Hematopoietic multipotent progenitor cell treated with erythropoietin and hydrocortisone succinate and interleukin-3 and kit ligand, for 17 days (in vitro differentiated cells): ENCODE measurements at places on chromosomes 7 and 10.
A peak's percentile ranks its signal among the peaks of the same experiment; 100 is the strongest.

DNA sequence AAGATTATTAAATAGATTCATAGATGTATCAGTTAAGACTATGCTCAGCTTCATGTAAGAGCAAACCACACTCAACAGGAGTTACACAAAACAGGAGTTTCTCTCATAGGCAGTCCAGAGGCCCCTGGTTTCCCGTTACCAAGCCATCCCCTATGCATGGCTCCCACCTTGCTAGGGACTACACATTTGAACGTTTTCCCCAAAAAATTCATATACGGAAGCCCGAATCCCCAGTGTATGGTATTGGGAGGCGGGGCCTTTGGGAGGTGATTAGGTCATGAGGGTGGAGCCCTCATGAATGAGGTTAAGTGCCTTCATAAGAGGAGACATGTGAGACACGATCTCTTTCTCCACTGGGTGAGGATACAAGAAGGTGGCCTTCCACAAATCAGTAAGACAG is 29.1 kb downstream of the RSU1 start:
- DNase-seq, result no peak

DNA sequence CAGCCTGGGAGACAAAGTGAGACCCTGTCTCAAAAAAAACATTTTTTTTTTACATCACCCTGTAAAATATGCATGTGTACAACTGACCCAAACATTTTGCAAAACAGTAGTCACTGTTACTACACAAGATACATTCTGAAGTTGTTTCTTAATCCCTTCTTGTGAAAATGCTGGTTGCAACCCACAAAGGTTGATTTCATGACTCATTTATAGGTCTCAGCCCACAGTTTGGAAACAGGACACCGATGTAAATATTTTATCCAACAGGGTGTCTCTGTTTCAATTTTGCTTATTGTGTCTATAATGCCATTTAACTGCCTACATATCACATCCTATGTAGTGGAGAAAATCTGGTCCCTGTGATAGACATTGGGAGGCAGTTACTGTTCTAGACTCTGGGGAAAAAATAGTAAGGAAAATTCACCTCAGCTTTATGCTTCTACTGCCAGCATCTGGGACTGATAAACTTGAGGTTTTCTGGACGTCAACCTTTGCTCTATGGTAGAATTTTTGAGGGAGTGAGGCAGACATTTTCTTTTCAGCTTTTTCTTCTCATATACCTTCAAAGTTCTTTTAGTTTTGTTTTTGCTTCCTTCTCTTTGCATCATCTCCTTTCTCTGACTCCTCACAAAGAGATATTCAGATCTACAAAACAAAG is 1.6 kb upstream of the RAB19 start:
- DNase-seq, result no peak

GRCh38 chr7:32221056-32221455 is 150.8 kb upstream of the PDE1C start:
- no peak for DNase-seq

DNA sequence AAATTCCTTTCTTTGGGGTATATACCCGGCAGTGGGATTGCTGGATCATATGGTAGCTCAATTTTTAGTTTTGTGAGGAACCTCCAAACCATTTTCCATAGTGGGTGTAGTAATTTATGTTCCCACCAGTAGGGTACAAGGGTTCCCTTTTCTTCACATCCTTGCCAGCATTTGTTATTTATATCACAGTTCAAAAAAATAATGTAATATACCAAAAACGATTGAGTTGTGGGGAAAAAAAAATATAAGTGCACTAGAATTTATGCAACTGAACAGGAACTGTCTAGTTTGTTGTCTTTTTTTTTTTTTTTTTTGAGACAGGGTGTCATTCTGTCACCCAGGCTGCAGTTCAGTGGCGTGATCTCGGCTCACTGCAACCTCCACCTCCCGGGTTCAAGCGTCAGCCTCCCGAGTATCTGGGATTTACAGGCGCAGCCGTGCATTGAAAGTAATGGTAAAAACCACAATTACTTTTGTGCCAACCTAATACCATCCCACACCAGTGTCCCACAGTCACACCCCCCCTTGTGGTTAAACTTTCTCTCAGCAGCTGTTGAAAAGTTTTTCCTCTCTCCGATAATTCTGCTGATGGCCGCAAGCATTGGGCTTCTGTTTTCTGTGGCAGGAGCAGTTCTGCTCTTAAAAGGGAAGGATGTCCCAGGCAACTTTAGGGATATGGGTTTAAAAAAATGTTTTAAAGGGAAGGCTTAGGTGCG is 6.8 kb upstream of the LAT2 start:
- peak; percentile 27 for DNase-seq

- no peak for DNase-seq
Measured at GRCh38 chr7:97307521-97308108, 190.1 kb downstream of the SDHAF3 start.

DNA sequence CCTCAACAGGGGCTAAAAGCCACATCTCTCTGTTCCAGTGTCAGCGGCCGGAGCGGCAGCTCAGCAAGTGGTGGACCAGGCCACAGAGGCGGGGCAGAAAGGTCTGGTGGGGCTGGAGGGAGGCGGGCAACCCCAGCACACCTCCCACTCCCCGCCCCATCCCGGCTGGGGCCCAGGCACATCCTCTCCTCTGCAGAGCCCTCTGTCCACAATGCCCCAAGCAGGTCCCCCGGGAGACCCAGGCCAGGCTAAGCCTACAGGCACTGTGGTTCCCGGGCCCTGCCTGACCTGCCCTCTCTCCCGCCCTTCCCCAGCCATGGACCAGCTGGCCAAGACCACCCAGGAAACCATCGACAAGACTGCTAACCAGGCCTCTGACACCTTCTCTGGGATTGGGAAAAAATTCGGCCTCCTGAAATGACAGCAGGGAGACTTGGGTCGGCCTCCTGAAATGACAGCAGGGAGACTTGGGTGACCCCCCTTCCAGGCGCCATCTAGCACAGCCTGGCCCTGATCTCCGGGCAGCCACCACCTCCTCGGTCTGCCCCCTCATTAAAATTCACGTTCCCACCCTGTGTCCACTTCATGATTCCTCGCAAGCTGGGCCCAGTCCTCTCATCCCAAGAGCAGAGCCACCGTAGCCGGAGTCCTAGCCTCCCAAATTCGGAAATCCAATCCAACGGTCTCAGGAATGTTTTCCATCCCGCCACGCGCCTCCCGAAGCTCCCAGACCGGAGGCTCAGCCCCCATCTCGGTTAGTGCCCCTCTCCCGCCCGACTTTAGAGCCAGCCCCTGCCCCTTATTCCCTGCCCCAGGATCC is 2.1 kb downstream of the ADIRF start:
- DNase-seq, result no peak

GRCh38 chr10:2445370-2445769 is 622.0 kb upstream of the PFKP start:
- DNase-seq, result no peak

DNA sequence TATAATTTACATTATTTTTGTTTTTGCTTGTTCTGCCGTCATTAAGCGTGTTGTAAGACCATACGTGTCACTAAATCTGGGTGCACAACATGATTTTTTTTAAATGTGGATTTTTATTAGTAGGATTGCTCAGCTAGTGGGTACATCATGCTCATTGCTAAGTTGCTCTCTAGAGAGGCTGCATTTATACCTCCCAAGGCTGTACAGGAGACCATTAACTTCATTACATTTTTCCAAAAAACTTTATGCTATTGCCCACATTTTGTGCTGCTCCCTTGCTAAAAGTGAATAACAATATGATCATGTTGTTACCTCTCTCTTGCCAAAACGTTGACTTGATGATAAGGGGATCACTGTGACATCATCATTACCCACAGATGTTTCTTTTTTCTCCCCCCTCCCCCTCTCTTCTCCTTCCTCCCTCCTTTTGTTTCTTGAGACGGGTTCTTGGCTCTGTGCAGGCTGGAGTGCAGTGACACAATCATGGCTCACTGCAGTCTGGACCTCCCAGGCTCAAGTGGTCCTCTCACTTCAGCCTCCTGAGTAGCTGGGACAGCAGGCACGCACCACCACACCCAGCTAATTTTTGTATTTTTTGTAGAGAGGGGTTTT is 65.1 kb downstream of the BMPR1A start:
- DNase-seq, result no peak

GRCh38 chr10:13695588-13695987 is 108.8 kb downstream of the PRPF18 start:
- no peak for DNase-seq

DNA sequence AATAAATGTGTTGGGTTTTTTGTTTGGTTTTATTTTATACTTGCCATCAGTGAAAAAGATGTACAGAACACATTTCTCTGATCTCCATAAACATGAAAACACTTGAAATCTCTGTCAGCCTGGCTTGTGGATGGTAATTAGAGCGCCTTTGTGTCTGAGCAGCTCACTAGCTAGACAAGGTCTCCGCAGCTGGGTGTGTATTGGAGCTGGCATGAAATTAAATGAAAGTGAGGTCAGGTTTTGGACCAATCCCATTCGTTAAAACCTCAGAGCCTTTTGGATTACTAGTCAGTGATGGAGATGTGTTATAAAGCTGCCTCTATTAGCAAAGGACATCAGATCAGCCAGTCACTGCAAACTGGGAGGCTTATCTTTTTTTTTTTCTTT is 2.7 kb downstream of the FRAT1 start:
- DNase-seq, result no peak

- DNase-seq, result no peak
Measured at GRCh38 chr7:140232957-140233917, 56.5 kb upstream of the KDM7A start.

- DNase-seq, result no peak
Measured at GRCh38 chr10:87668324-87669074, 8.8 kb downstream of the PAPSS2 start.

GRCh38 chr7:81138870-81139269 is 220.0 kb upstream of the SEMA3C start:
- no peak for DNase-seq

DNA sequence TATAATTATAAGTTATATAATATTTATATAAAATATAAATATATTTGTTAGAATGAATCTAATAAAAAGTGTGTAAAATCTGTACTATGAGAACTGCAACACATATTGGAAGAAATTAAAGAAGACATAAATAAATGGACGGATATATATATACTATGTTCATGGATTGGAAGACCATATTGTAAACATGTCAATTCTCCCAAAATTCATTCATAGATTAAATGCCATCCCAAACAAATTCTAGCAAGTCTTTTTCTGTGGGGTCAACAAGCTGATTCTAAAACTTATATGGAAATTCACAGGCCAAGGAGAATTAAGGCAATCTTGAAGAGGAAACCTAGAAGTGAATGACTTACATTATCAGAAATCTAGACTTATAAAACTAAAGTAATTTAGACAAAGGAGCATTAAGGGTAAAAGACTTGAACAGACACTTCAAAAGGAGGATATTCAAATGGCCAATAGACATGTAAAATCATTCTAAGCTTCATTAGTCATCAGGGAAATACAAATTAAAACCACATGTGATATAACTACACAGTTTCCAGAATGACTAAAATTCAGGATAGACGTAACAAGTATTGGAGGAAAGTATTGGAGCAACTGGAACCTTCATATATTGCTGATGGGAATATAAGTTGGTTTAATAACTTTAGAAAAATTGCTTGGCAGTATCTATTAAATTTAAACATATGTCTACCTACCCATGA is 225.9 kb downstream of the EMX2 start:
- DNase-seq, result no peak

- no peak for DNase-seq
Measured at GRCh38 chr10:73898730-73899410, 12.1 kb upstream of the PLAU start.

DNA sequence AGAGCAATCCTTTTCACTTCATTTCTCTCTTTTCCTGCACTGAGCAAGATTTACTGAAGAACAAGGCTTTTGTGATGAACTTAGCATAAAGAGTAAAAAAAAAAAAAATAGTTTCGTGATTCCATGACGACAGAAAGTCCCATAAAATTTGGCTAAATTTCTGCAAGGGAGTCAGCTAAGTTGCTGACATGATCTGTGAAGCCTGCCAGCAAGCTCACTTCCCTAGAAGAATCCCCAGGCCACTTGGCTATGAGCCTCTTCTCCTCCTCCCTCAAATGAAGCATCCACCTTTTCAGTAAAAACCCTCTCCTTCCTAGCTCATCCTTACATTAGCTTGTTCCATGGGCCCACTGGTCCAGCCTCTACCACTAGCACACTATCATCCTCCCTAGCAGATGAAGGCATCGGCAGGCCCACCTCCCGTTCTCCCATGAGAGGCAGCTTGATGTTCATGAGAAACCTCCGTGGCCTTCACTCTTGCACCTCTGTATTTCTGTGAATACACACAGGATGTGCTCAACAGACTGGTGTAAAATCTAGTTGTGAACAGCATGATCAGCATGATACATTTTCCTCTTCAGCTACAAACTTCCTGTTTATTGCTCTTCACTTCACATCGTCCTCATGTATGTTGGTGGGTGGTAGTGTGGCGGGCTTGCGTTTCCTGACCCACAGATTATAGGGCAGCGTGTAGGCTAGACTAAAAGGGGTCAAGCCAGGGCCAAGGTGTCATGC is 30.9 kb downstream of the GIMAP8 start:
- no peak for DNase-seq

- no peak for DNase-seq
Measured at GRCh38 chr10:109726473-109726872, 196.8 kb downstream of the XPNPEP1 start.

DNA sequence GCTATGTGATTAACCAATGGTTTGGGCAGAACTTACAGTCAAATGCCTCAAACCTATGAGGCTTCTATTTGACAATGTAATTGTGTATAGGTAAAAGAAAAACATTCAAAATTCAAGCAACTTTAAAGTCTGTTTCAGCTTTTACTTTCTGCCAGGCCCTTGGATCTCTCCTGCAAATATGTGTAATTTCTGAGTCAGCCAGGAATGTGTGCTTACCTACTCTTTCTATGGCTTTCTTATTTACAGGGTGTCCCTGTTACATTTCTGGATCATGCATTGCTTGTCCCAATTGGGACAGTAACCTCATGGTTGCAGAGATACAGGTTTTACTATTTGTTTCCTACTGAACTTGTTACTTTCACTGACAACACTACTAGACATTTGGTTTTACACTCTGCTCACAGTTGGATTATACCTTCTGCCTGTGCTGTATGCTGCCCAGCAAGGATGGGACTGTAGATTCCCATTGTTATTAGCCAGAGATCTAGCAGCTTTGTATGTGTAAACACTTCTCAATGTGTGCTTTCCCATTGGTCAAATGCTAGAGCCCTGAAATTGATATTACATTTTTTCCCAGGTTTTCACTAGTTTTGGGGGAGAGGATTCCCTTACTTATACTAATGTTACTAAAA is 355.3 kb downstream of the ARL4A start:
- no peak for DNase-seq
